ENCODE measurements at places on chromosomes 5 and 9. TPM values are rescaled to one million over a fixed set of nuclear protein-coding genes. Genes with fewer than 3 reads are reported as not detected.

The RLN2 gene
- not detected for total RNA-seq

The SNX2 gene
- 129 TPM for total RNA-seq

The EPB41L4A gene
- total RNA-seq: 31.9 TPM

DNA sequence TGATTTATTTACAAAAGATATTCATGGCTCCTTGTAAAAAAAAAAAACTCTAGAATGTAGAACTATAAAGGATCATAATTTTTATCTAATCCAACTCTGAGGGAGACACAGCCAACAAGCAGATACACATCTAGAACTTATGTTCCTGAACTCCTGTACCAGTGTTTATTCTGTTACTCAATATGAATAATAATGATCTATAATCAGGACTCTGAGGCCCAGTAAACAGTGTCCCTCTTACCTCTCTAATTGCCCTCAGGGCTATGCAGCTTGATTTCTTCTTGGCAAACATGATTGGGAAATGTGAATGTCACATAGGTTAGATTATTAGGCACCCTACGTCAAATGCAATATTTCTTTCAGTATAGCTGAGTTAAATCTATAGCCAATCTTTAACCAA, 391.6 kb upstream of the RPS23 start:
- no peaks in the 10 kb centered on the region for H3K36me3 ChIP-seq
- DNase-seq: no peak
- no peak overlapping the region for H3K4me3 ChIP-seq
- no peaks in the 10 kb centered on the region for H3K4me1 ChIP-seq

- DNase-seq: no peak
- no peaks in the 10 kb centered on the region for H3K4me1 ChIP-seq
- H3K27ac ChIP-seq: no peak overlapping the region
- H3K4me3 ChIP-seq: no peak overlapping the region
These were observed 109.3 kb upstream of the FCN2 start for GRCh38 chr9:134770972-134771971.

DNA sequence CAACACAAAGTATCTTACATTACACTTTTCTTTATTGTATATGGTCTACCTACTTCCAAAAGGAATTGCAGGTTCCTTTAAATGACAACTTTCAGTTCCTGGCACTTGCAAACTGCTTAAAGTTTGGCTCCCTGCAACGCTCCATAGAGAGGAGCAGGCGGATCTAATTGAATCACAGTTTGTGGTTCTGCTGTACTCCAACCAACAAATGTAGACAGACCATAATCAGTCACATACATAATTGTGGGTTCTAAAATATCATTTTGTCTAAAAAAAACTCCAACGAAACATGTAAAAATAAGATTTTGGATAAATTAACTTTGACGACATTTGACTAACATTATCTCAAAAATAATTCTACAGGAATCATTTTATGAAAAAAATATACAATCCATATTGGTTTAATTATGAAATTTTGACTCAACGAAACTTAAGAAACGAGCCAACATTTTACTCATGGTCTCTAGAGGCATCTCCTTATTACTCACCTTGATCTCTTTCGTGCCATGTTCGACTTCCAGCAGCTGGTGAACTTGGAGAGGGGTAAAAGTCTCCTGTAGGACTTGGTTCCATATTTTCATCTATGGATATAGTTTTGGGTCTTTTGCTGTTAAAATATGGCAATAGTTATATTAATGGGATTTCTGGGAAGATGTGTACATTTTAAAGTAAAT, 167.6 kb downstream of the NFIB start:
- no peak overlapping the region for H3K4me3 ChIP-seq
- H3K36me3 ChIP-seq: no peaks in the 10 kb centered on the region
- H3K27me3 ChIP-seq: no peaks in the 10 kb centered on the region
- no peak for DNase-seq

DNA sequence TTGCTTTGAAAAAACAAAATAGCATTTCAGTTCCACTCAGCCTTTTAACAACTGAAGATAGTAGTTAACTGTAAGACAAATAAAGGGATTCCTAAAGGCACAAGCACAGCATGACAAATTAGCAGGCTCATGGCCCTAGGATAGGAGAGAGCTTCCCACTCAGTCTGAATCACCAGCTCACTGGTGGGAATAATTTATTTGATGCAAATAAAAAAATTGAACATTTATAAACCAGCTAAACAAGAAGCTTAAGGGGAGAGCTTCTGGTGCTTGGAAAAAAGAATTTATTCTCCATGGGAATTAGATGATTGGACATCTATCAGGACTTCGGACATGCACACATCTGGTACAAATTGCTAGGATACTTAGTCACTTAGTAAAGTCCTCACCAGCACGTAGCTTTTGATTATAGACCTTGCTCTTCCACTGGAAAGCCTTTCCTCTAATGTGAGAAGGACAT, 294.1 kb upstream of the TNC start:
- H3K4me1 ChIP-seq: no peaks in the 10 kb centered on the region
- no peak overlapping the region for H3K4me3 ChIP-seq
- no peak for DNase-seq
- no peaks in the 10 kb centered on the region for H3K36me3 ChIP-seq
- H3K27ac ChIP-seq: no peak overlapping the region

DNA sequence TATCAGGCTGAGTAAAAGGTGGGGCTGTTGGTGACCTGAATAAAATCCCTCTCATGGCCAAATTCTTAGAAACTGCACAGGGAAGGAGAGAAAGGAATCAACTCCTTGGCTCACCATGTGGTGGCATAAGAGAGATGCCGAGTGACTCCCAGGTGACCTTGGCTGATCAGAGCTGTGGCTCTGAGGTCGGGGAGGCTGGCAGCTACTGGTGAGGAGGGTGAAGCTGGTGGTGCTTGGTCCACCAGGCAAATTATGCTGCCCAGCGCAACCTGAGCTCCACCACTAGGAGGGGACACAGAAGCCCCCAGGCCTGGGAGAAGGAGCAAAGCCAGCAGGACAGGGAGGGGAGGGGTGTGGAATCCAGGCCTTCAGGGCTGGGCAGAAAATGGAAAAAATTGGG, 111.2 kb upstream of the IL12B start:
- H3K4me1 ChIP-seq: no peaks in the 10 kb centered on the region
- H3K36me3 ChIP-seq: no peaks in the 10 kb centered on the region
- no peak overlapping the region for H3K27ac ChIP-seq
- no peaks in the 10 kb centered on the region for H3K27me3 ChIP-seq
- no peak overlapping the region for H3K4me3 ChIP-seq

DNA sequence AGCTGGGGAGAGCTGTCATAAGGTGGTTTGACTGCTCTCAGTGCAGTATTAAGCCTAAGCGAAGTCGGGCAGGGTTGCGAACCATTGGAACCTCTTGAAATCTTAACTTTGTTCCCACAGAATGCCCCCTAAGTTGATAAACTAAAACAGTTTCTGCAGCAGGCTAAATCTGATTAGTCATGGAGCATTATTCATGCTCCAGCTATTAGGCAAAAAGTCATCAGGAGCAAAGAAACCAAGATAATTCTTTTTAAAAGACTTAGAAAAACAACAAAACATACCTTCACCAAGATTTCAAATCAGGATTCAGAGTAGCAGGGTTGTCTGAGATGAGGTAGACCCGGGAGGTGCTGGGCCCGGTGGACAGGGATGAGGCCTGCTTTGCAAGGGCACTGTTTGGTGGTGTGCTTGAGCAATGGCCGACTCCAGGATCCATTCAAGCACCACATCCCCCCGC, 69.9 kb upstream of the PLPP1 start:
- H3K36me3 ChIP-seq: no peaks in the 10 kb centered on the region
- H3K4me1 ChIP-seq: peaks cover 39% of the 10 kb centered on the region
- no peaks in the 10 kb centered on the region for H3K27me3 ChIP-seq
- H3K4me3 ChIP-seq: no peak overlapping the region
- H3K27ac ChIP-seq: no peak overlapping the region

Measured in thyroid gland (tissue), 4 donors.